ENCODE measurements at places on chromosomes 3 and 15.

- DNase-seq: no peak
Observed at GRCh38 chr15:39417366-39418134, 163.3 kb upstream of the THBS1 start.

DNA sequence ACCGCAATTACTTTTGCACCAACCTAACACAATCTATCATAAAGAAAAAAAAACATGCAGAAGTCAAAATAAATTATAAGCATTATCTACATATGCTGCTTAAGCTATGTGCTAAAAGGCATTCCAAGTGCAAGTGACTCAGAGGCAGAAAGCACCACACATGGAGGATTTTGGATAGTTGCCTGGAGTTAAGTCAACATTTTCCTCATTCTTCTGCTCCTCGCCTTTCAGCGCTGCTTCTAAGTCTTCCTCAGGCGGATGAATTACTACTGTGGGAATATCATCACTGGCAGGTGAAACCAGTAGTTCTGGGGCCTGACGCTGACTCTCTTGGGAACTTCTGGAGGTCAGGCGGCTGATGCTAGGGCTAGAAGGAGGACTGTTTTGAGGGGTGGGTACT, 53.1 kb downstream of the SLC4A7 start:
- DNase-seq: no peak

DNA sequence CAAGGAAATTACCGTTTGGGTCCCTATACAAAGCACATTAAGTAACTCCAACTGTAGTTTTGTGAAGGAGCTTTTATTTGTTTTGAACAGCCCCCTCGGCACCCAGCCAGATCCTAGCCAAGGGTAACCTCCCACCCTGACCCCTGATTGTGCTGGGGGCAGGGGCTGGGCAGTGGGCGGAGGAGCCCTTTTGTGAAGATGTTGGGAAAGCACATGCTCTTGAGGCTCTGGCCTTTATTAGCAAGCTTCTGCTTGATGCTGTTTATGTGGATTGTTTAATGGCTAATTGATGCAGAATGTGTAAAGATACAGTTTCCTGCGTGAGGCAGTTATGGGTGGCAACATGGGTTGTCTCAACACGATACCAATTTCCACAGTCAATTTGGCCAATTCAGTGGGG, 136.5 kb downstream of the MAP2K5 start:
- no peak for DNase-seq

DNA sequence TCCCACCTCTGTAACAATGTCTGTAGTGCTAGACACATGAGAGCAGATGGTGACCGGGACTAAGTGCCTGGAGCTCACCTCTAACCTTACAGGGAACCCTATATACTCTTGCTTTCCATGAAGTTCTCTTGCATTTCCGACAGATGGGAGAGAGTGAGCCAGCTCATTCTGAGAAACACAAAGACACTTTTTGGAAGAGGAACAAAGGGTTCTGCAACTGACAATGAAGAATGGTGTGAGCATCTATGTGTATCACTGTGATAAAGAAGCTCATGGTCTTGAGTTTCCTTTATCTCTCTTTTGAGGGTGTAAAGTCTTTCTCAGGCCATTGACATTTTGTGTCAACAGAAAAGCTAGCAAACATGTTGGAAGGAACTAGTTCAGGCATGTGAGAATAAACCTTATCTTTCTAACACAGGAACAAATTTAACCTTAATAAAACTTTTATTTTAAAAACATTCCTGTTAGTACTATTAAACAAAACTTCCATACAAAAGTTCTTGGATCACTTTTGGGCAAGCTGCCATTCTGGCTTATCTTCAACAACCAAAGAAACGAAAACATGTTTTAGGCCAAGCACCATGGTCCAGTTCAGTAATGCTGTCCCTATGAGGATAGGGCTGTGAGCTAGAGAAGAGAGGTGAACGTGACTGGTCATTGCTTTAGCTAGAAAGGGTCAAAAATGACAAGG, 142.7 kb downstream of the THRB start:
- no peak for DNase-seq

- DNase-seq: no peak
Observed at GRCh38 chr3:172094621-172095557, 55.5 kb downstream of the FNDC3B start.

GRCh38 chr3:23329471-23330105, 126.5 kb downstream of the UBE2E2 start:
- no peak for DNase-seq

GRCh38 chr3:27623085-27623753, 98.9 kb downstream of the EOMES start:
- no peak for DNase-seq

DNA sequence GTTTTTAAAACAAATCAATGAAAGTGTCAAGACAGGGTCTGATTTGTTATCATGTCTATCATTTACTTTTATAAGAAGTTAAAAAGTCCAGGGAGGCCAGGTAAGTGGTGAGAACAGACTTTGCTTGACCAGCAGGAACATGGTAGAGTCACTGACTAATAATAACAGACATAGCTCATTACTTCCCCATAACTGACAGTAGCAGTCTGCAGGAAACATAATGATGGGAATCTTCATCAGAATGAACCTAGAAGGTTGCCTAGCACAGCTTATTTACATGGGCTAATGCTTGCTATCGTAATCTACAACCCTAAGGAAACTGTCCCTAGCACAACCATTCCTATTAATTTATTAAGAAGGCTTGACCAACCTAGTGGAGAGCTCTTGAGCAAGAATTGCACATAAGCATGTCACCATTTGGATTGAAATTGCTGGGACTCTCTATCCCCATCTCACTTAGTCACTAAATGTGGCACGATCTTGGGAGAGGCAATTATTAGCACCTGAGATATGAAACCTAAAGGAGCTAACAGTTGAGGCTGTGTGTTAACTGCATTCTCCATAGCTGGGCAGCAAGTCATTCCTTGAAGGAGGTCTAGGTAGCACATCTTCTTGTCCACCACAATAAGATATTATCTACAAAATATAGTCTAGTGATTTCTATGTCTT, 139.6 kb upstream of the ZBTB20 start:
- no peak for DNase-seq

GRCh38 chr15:25184356-25185155, 229.8 kb downstream of the SNRPN start:
- no peak for DNase-seq

- DNase-seq: no peak
Observed at GRCh38 chr15:43939070-43939469, 112.3 kb downstream of the WDR76 start.

- DNase-seq: no peak
Observed at GRCh38 chr3:18772699-18773305, 347.7 kb upstream of the SATB1 start.

Measured in stimulated activated CD8-positive, alpha-beta memory T cell treated with anti-CD3 and anti-CD28 coated beads, Interleukin-7, amount 100 ng/mL, for 1 hour (primary cell).